Cortex of kidney (tissue), 1 donor: ENCODE measurements at places on chromosomes 4 and X.

DNA sequence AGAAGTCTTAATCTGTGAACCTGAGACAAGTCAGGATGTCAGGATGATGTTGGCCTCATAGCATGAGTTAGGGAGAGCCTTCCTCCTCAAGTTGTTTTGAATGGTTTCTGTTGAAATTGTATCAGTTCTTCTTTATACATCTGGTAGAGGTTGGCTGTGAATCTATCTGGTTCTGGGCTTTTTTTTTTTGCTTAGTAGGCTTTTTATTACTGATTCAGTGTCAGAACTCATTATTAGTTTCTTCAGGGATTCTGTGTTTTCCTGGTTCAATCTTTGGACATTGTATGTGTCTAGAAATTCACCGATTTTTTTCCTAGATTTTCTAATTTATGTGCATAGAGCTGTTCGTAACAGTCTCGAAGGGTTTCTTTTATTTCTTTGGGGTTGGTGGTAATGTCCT, 14.9 kb downstream of the GLUD2 start:
- DNase-seq: no peak

GRCh38 chr4:58941286-58941685, 1831.1 kb upstream of the IGFBP7 start:
- no peak for DNase-seq

- DNase-seq: no peak
Measured at GRCh38 chrX:20280938-20281337, 14.2 kb upstream of the RPS6KA3 start.

DNA sequence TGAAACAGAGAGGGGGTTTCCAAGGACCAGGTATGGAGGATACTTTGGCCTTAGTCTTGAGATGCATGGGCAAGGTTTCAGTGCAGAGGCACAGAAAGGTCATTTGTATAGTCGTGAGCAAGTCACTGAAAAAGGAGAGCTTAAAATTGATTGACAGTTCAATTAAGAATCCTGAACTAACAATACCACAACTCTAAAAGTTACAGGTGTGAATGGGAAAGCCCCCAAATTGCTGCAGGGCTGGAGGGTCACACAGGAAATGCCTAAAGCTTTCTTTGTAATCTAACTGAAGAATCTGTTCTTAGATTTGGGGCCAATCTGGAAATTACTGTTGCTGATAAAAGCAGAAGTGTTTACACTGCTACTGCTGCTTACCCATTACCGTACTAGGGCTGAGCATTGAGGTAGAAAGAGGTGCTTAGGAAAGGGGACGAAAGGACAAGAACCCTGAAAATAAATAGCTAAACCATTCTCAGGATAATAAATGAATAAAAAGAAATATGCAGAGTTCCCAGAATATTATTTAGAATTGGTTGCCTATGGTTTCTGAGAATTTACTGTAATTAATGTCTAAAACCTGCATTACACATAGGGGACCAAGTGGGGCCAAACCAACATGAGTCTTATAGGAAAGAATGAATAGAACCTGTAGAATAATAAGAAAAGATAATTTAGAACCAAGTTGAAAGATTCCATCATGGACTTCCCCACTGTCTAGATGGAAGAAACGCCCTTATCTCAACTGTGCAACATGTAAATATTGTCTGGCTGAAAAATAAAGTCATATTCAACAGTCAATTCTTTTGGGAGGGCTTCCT, 91.9 kb upstream of the PPP1R2C start:
- DNase-seq: no peak

DNA sequence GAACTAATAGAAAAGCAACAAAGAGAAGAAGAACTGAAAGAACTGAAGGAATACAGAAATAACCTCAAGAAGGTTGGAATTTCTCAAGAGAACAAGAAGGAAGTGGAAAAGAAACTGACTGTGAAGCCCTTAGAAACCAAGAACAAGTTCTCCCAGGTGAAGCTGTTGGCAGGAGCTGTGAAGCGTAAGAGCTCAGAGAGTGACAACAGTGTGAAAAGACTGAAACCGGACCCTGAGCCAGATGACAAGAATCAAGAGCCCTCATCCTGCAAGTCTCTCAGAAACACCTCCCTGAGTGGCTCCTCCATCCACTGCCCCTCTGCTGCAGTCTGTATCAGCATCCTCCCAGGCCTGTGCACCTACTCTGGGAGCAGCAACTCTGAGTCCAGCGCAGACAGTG, 8.4 kb upstream of the FHDC1 start:
- no peak for DNase-seq

DNA sequence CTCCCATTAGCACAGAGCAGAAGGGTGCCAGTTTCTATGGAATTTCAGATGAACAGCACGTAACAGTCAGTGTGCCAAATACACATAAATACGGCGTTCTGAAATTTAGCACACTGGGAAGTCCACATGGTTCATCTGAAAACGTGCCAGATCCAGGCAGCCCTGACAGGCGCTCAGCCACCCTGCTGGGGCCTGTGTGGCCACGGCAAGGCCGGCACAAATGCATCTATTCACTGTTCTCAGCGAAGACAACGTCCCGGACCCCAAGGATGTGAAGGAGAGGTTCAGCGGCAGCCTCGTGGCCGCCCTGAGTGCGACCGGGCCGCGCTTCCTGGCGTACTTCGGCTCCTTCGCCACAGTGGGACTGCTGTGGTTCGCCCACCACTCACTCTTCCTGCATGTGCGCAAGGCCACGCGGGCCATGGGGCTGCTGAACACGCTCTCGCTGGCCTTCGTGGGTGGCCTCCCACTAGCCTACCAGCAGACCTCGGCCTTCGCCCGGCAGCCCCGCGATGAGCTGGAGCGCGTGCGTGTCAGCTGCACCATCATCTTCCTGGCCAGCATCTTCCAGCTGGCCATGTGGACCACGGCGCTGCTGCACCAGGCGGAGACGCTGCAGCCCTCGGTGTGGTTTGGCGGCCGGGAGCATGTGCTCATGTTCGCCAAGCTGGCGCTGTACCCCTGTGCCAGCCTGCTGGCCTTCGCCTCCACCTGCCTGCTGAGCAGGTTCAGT, 15.6 kb downstream of the DGKQ start:
- no peak for DNase-seq

DNA sequence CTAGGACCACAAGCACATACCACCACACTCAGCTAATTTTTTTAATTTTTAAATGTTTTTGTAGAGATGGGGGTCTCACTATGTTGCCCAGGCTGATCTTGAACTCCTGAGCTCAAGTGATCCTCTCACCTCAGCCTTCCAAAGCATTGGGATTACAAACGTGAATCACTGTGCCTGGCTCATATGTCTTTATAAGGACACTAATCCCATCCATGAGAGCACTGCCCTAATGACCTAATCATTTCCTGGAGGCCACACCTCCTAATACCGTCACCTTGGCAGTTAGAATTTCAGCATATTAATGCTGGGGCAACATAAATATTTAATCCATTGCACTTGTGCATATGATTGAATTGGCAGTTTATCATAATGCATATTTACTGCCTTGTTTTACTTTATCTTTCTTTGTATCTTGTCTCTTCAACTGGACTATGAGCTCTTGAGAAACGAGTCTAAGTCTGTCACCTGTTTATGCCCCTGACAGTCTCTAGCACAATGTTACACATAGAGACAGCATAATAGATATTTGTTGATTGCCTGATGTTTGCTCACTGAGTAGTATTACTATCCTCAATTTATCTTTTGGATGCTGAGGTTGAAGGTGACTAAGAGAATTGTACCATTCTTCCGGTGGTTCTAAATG, 172.0 kb downstream of the AASDH start:
- DNase-seq: no peak

DNA sequence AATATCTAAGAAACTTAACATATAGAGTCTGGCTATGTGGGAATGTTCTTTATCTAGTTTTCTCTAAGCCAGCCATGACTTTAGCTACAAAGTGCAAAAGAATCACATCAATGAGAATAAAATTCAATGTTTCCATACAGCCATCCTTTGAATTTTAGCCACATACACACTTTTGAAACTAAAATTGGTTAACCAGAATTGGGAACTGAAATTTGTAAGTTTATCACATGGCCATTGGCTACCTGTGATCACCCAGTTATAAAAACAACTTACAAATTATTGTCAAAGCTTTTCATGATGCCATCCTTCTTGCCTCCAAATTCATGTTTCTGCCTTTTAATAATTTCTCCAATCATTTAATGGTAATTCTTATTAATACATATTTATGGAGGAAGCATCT, 49.9 kb downstream of the PAK3 start:
- no peak for DNase-seq

- no peak for DNase-seq
Measured at GRCh38 chr4:87387237-87387636, 3.8 kb downstream of the HSD17B11 start.

GRCh38 chrX:153875391-153876111, 10.4 kb downstream of the L1CAM start:
- DNase-seq: no peak

- no peak for DNase-seq
Measured at GRCh38 chr4:104416725-104417356, 77.9 kb downstream of the CXXC4 start.

DNA sequence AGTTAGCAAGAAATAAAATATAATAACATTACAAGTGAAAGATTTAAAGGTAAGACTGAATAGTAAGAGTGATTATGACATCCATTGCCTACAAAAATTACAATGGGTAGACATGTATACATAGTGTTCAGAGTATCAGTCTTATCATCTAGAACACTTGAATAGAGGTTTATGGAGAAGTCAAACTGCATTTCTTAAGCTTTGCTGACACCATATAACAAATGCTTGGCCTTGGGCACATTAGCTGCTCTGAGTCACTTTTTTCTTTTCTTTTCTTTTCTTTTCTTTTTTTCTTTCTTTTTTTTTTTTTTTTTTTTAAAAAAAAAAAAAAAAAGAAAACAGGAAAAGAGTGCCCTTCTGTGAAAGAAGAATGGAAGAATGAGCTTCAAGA, 220.0 kb downstream of the SPCS3 start:
- no peak for DNase-seq

DNA sequence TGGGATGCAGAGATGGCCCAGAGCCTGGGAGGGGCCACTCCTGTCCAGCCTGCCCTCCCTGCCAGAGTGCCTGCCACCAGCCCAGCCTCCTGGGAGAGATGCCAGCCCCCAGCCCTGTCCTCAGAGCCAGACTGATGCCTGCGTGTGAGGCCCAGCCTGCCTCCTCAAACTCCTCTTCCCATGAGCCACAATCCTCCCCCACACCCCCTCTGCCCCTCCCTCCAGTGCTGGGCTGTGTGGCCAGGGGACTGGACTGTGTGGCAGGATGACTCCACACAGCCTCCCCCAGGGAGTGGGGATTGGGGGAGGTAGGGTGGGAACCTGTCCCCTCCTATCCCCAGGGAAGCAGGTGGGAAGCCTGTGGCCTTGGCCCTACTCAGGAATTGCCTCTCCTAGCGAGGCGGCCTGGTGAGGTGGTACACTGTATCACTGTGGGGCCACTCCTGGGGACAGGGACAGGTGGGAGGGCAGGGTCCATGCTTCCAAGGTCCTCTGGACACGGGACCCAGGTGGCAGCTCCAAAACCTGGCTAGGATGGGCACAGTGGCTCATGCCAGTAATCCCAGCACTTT, 4.3 kb upstream of the SH3BP2 start:
- no peak for DNase-seq

GRCh38 chr4:32199639-32200038, 1479.5 kb downstream of the PCDH7 start:
- DNase-seq: no peak

DNA sequence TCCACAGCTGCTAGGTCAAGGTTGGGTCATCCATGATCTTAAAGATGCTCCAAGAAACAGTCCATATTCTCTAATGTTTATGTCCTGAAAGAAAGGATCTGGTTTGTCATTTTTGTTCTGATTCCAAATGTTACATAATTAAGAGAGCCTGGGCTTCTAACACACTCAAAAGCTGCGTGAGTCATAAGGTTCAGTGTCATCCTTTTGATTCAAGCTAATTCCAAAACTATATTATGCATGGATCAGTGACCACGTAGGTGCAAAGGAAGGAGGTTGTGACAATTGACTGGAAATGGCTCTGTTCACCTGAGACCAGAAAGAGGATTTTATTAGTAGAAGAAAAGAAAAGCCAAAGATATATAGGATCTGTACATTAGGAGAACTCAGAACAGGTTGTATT, 268.7 kb upstream of the GK2 start:
- no peak for DNase-seq

DNA sequence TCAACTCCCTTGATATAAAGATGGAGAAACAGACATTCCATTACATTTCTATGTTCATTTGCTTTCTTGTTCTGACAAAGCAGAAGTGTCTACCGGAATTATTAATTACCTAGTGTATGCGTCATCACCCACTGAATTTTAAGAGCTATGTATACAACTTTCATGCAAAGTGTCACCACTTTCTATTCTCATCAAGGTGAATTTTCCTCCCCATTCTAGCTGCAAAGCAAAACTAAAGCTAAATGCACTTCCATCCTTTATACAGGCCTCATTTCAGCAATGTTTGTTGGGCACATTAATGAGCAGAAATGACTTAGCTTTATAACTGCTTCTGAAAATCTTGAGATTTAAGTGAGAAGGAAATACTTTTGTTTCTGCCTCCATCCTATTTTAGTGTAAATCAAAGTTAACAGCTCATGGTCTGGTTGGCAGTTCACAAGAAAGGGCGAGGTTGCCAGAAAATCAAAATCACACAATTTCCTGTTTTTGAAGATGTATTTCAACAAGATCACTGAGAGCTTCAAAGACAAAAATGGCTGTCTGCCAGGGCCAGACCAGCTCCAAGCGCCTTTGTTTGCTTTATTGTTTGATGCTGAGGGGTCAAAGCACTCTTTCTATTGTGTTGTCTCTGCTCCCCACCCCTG, 7.2 kb upstream of the FAM9C start:
- DNase-seq: no peak
